ENCODE measurements at places on chromosomes 3 and 15. TPM values are rescaled to one million over a fixed set of nuclear protein-coding genes. Genes with fewer than 3 reads are reported as not detected.

GRCh38 chr3:122671553-122671952 lies 9.1 kb upstream of the PARP14 start:
- DNase-seq, result no peak

CLDN18 gene
- total RNA-seq, result 3.3 TPM

GRCh38 chr15:42038401-42038800 lies 17.6 kb upstream of the PLA2G4E start:
- no peak for DNase-seq

- DNase-seq, result peak; percentile 56
Measured at GRCh38 chr3:148146947-148147826, 550.5 kb upstream of the AGTR1 start.

GRCh38 chr3:94162700-94163099 lies 99.8 kb downstream of the NSUN3 start:
- peak; percentile 37 for DNase-seq

DNA sequence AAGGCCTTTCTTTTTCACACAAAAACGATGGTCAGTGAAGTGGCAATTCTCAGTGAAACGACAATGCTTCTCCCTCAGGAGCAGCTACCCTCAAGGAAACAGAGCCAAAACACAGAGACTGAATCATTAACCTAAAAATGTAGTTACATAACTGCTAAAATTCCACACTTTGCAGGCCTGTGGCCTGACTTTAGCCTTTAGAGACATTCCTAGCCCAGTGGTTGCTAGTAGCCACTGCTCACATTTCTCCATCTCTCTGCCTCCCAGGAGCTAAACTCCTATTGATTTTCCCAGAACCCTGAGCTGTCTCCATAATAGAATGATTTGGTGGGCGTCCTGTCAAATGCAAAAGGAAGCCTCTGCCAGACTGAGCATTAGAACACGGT lies 630.1 kb upstream of the KCNMB2 start:
- peak; percentile 24 for DNase-seq

DNA sequence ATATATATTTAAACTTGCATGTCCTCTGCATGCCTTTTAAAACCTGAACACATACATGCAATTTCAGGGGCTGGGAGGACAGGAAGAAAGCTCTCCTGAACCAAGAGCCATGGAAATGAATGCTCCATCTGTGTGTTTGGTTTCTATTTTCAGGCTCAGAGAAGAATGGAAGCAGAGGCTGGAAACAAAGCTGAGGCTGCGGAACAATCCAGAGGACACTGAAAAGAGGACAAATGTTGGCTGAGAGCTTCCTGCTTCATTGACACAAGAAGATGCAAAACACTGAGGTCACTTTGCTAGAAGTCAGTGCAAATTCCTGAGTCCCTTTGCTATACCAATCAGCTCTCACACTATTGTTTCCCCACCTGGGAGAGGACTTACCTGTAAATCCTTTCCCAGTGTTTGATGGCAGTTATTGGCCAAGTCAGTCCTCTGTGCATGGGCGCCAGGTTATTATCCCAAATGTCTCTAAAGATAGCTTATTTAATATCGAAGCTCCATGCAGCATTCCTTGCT lies 12.7 kb downstream of the FAM240A start:
- no peak for DNase-seq

MYRIP gene
- total RNA-seq, result 5.6 TPM

OR5K2 gene
- total RNA-seq, result not detected

DNA sequence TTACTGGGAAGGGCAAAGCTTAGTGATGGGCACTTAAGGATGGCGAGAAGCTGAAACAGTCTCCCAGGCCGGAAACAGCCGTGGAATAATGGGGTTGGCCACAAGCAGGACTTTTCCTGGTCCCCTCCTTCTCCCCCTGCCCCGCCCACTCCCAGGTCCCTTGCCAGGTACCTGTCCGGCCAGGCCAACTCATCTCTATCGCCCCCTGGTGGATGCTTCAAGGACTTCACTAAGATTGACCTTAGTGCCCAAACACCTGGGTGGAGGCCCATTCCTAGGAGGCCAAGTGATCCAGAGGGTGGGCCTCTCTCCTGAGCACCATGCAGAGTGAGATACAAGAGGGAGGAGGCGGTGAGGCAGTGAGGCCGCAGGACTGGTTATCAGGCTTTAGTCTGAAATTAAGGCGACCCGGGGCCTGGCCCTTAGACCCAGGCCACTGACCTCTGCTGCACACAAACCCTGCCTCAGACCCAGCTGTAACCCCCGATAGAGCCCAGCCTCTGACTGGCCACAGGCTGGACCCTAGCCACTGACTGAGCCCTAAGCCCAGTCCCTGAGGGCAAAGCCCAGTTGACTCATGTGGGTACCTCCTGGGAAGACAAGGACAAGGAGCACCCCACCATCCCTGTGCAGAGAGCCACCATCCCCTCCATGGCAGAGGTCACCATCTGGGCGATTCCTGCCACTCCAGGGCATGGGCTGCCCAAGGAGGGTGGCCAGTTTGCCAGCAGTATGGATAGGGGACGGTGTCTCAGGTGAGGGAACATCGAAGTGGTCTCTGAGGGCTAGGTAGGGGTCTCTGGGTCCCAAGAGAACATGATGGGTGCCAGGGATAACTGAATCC lies 37.6 kb downstream of the VIPR1 start:
- DNase-seq, result peak; percentile 88

- no peak for DNase-seq
Measured at GRCh38 chr3:54232618-54233017, 110.3 kb downstream of the CACNA2D3 start.

DNA sequence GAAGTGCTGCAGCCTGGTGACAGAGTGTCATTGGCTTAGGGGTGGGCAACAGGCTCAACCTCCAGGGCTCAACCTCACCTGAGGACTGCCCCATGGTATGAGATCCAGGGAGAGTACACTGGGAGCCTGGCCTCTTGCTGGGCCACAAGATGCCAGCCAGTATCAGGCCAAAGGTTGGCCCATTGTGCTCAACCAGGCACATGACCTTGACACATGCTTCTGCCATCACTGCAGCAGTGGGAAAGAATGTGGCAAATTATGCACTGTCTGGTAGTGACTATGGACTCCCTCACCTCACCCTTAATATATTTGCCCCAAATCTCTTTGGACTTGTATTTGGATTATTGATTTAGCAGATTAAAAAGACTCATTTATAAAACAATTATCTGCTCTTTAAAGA lies 233.9 kb upstream of the GOLGA6L4 start:
- DNase-seq, result no peak

PLSCR2 gene
- total RNA-seq, result 2.9 TPM

GRCh38 chr3:65875393-65876027 lies 163.2 kb downstream of the MAGI1 start:
- no peak for DNase-seq

- peak; percentile 60 for DNase-seq
Measured at GRCh38 chr3:50503504-50504342, at the start of gene CACNA2D2. CACNA2D2 (minus strand) TSS chr3:50503634; CDS start chr3:50503423, 211 bp downstream.

GRCh38 chr3:159813822-159814531 lies 174.7 kb upstream of the IL12A start:
- DNase-seq, result peak; percentile 66

KLHL40 gene
- total RNA-seq, result not detected

ZNF860 gene
- 7.5 TPM for total RNA-seq

- no peak for DNase-seq
Measured at GRCh38 chr3:180911876-180912303, 580 bp upstream of the FXR1 start.

DNA sequence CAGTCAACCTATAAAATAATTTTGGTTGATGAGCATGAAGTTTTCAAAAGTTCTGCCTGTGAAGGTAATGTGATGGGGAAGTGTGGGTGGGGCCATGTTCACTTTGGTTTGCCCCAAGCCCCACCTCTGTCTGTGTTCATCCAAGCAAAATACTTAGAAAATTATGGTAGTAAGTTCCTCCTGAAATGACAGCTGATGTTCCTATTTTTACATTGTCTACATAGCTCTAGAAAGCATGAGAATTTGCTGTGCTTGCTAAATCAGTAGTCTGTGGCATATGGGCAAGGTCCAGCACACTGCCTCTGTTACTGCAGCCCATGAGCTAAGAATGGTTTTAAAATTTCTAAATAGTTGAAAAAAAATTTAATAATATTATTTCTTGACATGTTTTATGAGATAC lies 21.9 kb upstream of the CP start:
- no peak for DNase-seq

CPEB1 gene
- 7.6 TPM for total RNA-seq

SLCO2A1 gene
- total RNA-seq, result not detected
